NCI-H345 (cell line): ENCODE measurements at places on chromosomes 16 and 17.

DNA sequence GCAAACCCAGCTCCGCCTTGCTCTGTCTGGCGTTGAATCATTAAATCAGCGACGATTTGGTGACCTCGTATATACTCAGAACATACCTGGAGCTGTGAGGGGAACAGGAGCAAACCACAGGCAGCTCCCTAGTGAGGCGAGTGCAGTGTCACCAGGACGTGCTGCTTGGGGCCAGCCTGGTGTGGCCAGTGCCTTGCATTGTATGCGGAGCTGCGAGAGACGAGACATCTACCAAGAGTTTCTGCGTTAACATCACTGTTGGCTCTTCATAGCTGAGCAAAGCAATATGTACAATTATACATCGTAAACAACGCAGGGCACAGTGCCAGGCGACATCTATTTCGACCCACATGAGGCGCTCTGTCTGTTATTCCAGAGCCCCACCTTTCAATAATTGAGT, 27.9 kb downstream of the MINK1 start:
- DNase-seq = no peak

GRCh38 chr17:46948544-46948943, 25.6 kb downstream of the GOSR2 start:
- no peak for DNase-seq

- peak; percentile 33 for DNase-seq
Observed at GRCh38 chr17:7885367-7886226, 3.0 kb upstream of the CHD3 start.

- no peak for DNase-seq
Observed at GRCh38 chr16:85376292-85377095, 236.6 kb upstream of the GSE1 start.
